ENCODE measurements at places on chromosomes 2 and 18.

DNA sequence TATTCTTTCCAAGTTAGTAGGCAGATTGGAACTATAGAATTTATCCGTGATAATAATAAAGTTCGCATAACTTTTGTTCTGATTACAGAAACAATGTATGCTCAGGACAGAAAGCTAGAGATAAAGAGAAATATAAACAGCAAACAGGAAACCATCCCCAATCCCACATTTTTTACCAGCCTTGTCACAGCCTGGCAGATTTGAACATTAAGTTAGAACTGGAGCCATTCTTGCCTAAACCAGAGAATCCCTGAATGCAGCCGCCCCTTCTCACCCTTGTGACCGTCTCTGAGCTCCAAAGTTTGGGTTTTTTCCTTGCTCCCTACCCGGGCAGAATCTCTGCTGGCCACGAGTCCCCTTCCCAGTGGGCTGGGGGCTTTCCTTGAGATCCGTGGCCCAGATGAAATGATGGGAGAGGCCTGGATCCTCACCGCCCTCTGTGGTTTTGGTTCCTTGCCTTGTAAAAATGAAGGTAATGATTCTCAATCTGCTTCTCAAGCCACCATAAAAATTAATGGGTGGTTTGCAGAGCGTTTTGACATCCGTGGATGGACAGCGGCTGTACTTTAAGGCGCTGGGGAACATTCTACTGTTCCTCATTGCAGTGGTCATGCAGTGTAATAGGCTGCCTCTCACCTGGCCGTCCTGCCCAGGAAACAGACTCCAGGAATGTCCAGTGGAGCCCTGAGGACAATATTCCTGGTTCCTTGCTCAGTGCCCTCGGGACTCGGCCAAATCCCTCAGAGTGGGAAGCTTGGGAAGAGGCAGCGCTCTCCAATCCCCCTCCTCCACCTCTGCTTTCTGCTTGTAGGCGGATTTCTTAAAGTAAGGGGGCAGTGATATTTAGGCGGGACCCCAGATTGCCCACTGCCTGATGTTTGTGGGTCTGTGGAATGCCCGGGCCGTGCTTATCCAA, 1.6 kb downstream of the SH3BP4 start:
- peak; percentile 45 for DNase-seq

DNA sequence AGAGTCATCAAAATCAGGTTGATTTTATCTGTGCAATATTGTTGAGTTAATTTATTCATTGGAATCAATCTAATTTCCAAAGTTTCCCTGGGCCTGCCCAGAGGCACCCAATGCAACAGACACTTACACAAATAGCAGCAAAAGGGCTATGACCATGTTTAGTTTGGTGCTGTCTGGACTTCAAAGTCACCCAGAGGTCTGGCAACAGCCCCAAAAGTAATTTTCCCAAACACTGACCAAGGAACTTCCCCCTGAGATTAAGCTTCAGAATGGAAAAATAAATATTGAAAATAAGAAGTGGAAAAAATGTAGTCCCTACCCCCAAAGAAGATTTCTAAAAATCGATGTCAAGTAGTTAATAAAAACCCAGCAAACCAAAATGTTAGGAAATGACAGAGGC, 70.9 kb upstream of the RNF152 start:
- DNase-seq = no peak

DNA sequence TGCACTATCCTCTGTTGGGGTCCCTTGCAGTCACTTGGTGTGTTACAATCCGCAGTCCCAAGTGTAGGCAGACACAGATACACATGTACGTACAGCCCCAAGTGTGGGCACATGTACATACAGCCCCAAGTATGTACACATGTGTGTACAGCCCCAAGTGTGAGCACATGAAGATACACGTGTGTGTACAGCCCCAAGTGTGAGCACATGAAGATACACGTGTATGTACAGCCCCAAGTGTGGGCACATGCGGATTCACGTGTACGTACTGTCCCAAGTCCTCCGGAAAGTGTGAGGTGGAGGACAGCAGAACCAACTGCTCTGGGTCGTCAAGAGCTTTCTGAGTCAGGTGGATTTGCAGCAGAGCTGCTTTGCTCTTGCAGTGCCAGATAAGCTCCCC, 440.0 kb downstream of the ZNF516 start:
- DNase-seq = no peak

- DNase-seq = no peak
Measured at GRCh38 chr2:15816226-15816625, 124.1 kb upstream of the MYCN start.

- DNase-seq = no peak
Measured at GRCh38 chr2:23169896-23170295, 215.1 kb upstream of the KLHL29 start.

DNA sequence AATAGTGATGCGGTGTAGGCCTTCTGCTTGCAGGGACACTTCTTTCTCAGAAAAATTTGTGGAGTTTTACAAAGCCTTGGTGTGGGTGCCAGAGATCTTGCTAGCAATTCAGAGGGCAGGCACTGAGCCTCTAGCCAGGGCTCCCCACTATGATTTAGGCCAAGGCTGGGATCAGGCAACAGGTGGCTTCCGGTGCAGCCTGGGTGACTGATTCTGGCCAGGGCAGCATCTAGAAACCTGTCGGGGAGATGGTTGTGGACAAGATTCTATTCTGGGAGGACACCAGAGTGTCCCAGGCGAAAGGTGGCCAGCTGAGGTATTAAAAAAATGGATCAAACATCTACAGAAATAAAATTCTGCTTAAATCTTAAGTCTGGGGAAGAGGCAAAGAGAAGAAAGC, 21.5 kb upstream of the TNP1 start:
- DNase-seq = no peak

GRCh38 chr2:180664507-180664906, 315.9 kb upstream of the UBE2E3 start:
- no peak for DNase-seq

- no peak for DNase-seq
Measured at GRCh38 chr2:127581516-127582490, 46.3 kb downstream of the MYO7B start.

DNA sequence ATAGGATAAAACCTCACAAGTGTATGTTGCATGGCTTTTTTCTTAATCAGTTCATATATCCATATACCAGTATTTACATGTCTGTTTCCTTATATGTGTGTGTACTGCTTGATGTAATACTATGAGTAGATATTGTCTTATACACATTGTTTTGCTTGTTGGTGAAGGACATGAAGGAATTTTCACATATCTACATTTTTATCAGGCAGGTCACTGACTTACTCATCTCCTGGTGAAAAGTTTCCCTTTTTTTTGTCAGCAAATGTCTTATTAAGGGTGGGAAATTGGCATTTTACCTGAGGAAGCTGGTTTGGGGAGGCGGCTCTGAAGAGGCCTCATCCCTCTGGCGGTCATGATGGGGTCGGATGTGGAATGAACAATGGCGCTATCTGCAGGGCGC, 61.4 kb upstream of the LYPD1 start:
- no peak for DNase-seq

Measured in HT-29 (cell line).